ENCODE measurements at places on chromosomes 4 and X.

DNA sequence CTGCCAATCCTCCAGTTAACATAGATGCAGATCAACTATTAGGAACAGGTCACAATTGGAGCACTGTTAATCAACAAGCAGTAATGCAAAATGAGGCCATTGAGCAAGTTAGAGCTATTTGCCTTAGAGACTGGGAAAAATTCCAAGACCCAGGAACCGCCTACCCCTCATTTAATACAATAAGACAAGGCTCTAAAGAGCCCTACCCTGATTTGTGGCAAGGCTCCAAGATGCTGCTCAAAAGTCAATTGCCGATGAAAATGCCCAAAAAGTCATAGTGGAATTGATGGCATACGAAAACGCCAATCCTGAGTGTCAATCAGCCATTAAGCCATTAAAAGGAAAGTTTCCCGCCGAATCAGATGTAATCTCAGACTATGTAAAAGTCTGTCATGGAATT is 20.5 kb upstream of the TRIM61 start:
- DNase-seq, result no peak

DNA sequence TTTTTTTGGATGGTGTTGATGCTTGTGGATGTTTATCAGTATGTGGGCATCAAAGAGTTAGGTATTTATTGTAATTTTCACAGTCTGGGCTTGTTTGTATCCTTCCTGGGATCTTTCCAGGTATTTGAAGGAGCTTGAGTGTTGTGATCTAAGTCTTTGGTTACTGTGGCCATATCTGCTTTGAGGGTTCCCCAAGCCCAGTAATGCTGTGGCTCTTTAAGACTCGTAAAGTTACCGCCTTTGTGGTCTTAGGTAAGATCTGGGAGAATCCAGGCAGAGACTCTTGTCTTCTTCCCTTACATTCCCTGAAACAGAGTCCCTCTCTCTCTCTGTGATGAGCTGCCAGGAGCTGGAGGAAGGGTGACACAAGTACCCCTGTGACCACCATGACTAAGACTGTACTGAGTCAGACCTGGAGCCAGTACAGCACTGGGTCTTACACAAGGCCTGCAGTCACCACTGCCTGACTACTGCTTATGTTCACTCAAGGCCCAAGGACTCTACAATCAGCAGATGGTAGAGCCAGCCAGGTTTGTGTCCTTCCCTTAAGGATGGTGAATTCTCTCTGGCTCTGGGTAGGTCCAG is 62.2 kb downstream of the FMR1NB start:
- DNase-seq, result no peak

DNA sequence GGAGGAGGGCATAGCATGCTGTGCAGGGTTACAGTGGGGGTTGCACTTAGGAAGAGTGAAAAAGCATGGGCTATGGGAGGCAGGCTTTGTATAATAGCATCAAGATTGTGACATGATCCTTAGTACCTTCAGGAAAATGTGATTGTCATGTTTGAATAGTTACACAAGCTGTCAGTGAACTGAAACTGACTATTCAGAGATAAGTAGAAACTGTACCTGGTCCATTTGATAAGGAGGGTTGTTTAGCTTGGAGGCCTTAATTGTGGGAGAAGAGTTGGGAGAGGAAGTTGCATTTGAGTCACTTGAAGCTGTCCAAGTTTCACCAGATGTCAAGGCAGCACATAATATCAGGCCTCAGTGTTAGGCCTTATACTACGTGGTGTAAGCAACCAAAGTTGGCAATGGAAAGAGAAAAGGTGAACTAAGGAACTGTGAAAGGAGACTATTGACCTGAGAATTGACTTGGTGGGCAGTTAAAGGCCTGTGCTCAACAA is 85.0 kb downstream of the TEX13C start:
- no peak for DNase-seq

GRCh38 chr4:8016527-8016926 is 76.9 kb upstream of the AFAP1 start:
- DNase-seq, result no peak

- DNase-seq, result no peak
These were observed 3.0 kb downstream of the RAP2C start for GRCh38 chrX:132216283-132216682.

- no peak for DNase-seq
These were observed 67.1 kb upstream of the PDLIM3 start for GRCh38 chr4:185602397-185602796.

DNA sequence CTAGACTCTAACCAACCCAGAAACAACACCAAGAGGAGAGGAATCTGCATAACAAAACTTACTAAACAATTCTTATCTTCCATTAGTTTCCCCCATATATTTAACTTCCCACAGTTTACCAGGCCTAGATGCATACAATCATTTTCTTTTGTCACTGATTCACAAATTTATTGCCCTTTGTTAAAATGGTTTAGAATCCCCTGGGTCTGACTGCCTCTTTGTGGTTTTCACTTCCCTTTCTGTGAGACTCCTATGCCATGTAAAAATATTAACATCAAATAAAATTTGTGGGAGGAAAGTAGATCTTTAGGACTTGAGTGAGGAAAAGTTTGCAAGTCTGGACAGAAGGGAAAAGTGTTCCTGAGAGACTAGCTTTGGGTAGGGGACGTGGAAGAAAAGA is 393.8 kb upstream of the CNKSR2 start:
- no peak for DNase-seq

Data from stimulated activated CD8-positive, alpha-beta memory T cell treated with anti-CD3 and anti-CD28 coated beads, Interleukin-4, amount 100 ng/mL, for 1 hour (primary cell).